ENCODE measurements at places on chromosomes 16 and 17.
A peak's percentile ranks its signal among the peaks of the same experiment; 100 is the strongest.

GRCh38 chr16:53662072-53662471 lies 41.6 kb downstream of the RPGRIP1L start:
- DNase-seq = no peak

DNA sequence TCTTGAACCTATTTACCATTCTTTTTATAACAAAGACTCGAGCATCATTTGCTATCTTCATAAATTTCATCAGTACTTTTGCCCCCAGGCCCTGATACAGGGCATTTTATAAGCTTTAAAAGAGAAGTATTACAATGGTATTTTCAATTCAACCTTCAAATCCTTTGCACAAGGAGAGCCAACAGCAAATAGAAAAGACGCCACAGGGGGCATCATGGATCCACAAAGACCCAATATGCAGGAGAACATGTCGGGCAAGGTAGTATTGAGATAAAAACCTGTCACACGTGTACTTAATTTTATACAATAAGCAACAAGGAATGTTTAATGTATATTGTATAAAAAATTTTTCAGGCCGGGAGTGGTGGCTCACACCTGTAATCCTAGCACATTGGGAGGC lies 10.2 kb downstream of the MAP3K14 start:
- DNase-seq = no peak

GRCh38 chr16:46822270-46822669 lies 8.7 kb downstream of the C16orf87 start:
- peak; percentile 54 for DNase-seq

- DNase-seq = no peak
These were observed 1.3 kb upstream of the MTSS2 start for GRCh38 chr16:70687102-70687511.

DNA sequence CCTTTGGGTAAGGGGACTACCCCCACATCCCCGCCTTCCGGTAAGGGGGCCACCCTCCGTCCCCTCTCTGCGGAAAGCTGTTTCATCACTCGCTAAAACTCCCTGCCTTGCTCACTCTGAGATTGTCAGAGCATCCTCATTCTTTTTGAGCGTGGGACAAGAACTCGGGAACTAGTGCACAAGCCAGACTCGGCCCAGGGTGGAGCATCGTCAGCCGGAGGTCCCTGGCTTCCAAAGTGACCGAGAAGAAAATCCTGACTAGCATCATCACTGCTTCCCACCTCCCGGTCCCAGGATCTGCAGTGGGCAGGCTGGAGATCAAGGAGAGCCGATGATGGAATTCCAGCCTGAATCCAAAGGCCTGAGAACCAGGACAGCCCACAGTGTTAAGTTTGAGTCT lies 380.3 kb downstream of the SEC14L1 start:
- no peak for DNase-seq

DNA sequence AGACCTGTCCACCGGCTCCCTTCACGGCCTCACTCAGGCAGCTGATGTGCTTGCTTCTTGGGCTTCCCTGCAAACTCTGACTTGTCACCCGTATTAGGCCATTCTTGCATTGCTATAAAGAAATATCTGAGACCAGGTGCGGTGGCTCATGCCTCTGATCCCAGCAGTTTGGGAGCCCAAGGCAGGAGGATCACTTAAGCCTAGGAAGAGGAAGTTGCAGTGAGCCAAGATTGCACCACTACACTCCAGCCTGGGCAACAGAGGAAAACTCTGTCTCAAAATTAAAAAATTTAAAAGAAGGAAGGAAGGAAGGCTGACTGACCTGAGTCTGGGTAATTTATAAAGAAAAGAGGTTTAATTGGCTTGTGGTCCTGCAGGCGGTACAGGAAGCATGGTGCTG lies 17.0 kb downstream of the SOST start:
- DNase-seq = no peak

GRCh38 chr16:30548416-30549253 lies 9.5 kb downstream of the ZNF764 start:
- no peak for DNase-seq

DNA sequence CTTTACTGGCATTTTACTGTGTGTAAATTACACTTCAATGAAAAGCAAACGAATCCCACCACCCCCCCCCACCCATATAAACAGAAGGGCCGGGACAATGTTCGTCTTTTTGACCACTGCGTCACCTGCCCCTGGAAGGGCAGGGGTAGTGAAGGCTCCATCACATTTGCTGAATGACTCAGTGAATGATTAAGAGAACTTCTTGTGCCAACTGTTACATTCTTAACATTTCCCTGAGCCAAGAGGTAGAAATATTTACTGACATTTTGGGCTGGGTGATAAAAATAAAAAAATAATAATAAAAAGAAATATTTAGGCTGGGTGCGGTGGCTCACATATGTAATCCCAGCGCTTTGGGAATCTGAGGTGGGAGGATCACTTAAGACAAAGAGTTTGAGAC lies 24.1 kb downstream of the C16orf96 start:
- DNase-seq = no peak

GRCh38 chr17:2433696-2434095 lies 32.8 kb upstream of the MNT start:
- DNase-seq = no peak

- no peak for DNase-seq
These were observed 675 bp upstream of the PDZD9 start for GRCh38 chr16:22001591-22001990.

DNA sequence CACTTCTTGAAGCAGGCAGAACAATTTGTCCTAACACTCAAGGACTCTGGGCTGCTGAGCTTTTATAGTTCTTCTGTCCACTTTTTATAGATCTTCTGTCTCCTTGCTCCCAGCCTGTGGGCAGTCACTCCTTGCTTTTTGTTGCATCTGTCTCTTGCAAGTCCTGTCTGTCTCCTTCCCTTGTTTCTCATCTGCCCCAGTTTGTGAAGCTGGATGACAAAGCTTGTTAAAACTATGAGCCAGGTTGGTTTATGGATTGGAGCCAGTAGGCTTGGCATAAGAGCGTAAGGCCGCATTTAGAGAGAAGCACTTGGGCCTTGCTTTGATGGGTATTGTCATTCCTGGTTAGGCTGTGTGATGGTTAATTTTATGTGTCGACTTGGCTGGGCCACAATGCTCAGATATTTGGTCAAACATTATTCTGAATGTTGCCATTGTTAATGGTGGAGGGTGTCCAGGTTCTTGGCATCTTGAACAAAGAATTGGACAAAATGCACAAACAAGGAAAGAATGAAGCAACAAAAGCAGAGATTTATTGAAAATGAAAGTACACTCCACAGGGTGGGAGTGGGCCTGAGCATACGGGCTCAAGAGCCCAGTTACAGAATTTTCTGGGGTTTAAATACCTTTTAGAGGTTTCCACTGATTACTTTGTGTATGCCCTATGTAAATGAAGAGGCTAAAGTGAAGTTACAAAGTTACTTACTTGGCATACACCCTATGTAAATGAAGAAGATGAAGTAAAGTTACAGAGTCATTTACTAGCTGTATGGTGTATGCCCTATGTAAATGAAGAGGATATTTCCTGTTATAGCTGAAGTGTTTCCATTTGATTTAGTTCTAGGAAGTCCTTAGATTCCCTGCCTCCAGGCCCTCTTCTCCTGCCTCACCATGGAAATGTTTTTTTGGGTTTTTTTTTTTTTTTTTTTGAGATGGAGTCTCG lies 8.0 kb upstream of the CPPED1 start:
- no peak for DNase-seq

- DNase-seq = no peak
These were observed 80.3 kb upstream of the CRHR1 start for GRCh38 chr17:45703806-45704205.

GRCh38 chr17:19744492-19744891 lies 3.6 kb downstream of the ALDH3A1 start:
- no peak for DNase-seq

DNA sequence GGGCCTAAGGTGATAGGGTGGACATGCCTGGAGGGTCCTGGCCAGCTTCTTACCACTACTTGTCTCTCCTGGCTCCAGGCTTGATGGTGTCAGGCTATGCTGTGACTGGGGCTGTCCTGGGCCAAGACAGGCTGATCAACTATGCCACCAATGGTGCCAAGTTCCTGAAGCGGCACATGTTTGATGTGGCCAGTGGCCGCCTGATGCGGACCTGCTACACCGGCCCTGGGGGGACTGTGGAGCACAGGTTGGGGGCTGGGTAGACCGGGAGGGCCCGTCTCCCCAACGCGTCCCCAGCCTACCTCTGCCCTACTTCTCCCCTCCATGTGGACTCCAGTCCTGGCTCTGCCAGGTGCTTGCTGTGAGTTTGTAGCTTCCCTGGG lies 4.5 kb downstream of the SPATA20 start:
- DNase-seq = no peak

GRCh38 chr17:41773190-41773588 lies 13.3 kb downstream of the JUP start:
- DNase-seq = no peak

DNA sequence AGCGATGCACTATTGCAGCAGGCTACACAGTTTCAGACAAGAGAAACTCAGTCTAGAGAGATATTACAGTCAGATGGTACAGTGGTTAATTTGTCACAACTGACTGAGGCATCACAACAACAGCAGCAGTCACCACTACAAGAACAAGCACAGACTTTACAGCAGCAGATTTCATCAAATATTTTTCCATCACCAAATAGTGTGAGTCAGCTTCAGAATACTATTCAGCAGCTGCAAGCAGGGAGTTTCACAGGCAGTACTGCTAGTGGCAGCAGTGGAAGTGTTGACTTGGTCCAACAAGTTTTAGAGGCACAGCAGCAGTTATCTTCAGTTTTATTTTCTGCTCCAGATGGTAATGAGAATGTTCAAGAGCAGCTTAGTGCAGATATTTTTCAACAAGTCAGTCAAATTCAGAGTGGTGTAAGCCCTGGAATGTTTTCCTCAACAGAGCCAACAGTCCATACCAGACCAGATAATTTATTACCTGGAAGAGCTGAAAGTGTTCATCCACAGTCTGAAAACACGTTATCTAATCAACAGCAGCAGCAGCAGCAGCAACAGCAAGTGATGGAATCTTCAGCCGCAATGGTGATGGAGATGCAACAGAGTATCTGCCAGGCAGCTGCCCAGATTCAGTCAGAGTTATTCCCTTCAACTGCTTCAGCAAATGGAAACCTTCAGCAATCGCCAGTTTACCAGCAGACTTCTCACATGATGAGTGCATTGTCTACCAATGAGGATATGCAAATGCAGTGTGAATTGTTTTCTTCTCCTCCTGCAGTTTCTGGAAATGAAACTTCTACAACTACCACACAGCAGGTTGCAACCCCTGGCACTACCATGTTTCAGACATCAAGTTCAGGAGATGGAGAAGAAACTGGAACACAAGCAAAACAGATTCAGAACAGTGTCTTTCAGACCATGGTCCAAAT lies 34.1 kb downstream of the NQO1 start:
- DNase-seq = no peak

DNA sequence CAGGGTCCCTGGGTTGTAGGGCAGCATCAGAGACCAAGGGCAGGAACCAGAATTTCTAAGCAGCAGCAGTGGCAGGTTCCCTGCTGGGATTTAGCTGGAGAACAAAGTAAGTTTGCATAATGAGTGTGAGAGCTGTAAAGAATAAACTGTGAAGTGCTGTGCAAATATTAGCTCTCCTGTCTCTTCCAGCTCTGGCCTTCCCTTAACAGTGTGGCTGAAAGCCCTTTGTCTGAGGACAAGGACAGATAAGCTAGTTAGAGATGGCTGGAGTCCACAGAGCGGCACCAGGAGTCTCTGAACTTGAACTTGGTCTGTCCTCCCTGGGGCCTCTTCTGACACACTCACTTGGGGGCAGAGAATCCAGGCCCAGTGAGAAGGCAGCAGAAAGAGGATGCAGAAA lies 98.2 kb upstream of the WSCD1 start:
- no peak for DNase-seq

DNA sequence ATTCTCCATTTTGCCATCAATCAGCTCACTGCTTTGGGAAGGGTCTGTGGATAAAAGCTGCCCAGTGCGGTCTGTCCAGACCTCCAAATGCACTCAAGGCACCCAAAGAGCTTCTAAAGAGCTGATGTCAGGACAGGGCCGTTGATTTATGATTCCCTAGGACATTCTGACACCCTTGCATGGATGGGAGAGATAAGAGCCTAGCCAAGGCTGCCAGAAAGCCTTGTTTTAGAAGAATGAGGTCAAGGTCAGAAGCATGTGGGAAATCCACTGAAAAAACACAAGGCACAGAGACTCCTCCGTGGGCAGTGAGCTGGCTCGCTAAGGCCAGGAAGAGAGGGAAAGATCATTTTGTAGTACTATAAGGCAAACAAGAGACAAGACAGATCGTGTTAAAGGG lies 214.0 kb downstream of the CDH11 start:
- DNase-seq = no peak

GRCh38 chr16:51119556-51119955 lies 31.5 kb downstream of the SALL1 start:
- DNase-seq = no peak

DNA sequence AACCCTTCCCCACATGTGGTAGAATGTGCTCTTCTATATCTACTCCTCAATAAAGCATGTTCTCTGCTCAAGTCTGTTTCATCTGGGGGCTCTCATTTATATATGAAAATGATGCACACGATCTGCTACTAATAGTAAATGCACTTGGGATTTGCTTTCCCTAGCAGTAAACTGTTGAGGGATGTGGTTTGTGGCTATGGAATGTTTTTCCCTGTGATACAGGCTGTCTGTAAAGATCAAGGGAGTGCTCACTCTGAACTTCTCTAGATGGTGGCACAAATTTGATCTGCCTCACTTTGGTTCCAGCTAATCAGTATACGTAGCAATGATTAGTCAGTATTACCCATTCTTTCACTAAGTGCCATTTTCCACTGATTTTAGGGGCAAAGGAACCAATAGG lies 18.8 kb downstream of the TAC4 start:
- no peak for DNase-seq

DNA sequence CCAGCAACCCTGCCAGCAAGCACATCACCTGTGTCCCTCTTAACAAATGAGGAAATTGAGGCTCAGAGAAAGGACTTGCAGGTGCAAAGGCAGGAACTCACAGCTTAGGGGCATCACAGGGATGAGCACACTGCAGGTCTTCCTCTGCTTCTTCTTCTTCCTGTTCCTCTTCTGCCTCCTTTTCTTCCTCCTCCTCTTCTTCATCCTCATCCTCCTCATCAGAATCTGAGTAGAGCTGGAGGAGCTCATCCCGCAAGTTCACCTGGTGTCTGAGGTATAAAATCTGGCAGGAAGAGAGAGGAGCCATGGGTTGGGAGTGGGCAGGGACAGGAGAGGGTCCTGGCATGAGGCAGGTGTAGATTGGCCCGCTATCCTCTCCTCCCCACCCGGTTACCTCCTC lies 2.6 kb downstream of the HAP1 start:
- DNase-seq = no peak
